Activated CD4-positive, alpha-beta memory T cell treated with anti-CD3 and anti-CD28 coated beads, Interleukin-2, amount 10 ng/mL, durations not matched to agents 7 days and 5 days (primary cell): ENCODE measurements at places on chromosomes 11 and 22.

DNA sequence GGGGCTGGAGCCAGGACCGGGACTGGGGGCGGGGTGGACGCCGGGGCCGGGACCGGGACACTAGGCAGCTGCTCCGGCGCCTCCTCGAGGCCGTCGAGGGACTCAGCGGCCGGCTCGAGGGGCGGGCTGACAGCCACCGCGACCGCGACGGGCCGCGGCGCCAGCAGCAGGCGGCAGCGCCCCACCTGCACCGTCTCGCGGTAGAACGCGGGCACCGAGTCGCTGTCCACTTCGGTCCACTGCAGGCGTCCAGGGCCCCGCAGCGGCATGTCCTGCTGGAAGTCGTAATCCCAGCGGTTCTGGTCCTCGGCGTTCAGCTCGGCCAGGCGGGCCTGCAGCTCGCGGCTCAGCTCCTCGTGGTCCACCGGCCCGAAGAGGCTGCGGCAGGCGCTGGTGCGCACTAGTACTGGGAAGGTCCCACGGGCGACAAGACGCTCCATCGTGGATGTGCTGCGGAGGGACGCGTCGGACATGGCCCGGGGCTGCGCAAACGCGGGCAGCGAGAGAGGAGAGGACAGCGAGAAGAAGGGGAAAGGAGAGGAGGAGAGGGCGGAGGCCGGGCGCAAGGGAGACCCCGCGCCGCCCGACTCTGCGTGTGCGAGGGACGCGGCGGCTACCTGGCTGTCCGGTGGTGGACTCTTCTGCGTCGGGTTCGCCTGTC, 428 bp downstream of the CDKN1C start:
- DNase-seq, result peak; percentile 41

DNA sequence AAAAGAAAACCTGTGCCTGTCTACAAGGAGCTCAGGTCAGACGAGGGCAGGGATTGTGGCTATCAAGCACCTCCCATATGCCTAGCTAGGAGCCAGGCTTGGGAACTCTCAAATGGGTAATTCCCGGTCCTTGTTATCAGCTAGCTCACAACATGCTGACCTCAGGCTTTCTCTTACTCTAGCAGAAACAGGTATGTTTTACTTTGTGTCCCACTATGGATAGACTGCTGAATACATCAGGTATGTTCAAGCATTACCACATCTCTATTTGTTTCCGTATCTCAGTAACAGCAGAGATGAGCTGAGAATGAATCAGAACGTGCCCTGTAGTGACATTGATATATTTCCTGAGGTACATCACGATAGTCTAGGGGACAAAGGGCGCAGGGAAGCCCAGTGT, 29.4 kb downstream of the SHISA8 start:
- no peak for DNase-seq

GRCh38 chr11:70319396-70320076, 49.0 kb downstream of the PPFIA1 start:
- no peak for DNase-seq

- DNase-seq, result no peak
Observed at GRCh38 chr22:29703569-29704195, 16.1 kb upstream of the CABP7 start.

- DNase-seq, result no peak
Observed at GRCh38 chr11:134577751-134578395, 165.8 kb upstream of the B3GAT1 start.

DNA sequence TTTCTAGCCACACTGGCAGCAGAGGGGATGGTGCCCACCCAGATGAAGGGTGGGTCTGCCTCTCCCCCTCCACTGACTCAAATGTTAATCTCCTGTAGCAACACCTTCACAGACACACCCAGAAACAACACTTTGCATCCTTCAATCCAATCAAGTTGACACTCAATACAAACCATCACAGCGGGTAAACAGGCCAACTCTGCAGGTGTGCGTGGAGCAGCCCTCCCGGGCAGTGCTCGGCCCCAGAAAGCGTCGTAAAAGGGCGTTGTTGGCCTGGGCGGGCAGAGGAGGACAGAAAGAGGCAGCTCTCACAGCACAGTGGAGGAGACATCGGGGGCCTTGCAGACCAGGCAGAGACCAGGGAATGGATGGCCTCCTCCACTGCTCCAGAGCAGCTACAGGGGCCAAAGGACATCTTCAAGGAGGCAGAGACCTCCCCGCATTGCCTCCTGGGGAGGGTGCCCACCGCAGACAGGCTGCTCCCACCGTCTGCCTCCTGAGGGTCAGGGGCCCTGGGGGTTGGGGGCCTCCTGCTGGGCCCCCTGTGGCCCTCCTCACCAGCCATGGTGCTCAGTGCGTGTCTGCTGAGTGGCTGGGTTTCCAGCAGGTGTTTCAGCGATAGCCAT, 56.1 kb upstream of the FADD start:
- DNase-seq, result no peak

GRCh38 chr11:73467505-73467904, 91.3 kb downstream of the RELT start:
- DNase-seq, result no peak

- DNase-seq, result no peak
Observed at GRCh38 chr11:63598556-63598955, 15.7 kb downstream of the PLAAT3 start.

- DNase-seq, result no peak
Observed at GRCh38 chr11:250274-250673, 13.5 kb downstream of the PSMD13 start.

- no peak for DNase-seq
Observed at GRCh38 chr11:15867871-15868270, 488.5 kb downstream of the SOX6 start.

GRCh38 chr11:67584881-67585873, 1.6 kb downstream of the GSTP1 start:
- DNase-seq, result no peak

DNA sequence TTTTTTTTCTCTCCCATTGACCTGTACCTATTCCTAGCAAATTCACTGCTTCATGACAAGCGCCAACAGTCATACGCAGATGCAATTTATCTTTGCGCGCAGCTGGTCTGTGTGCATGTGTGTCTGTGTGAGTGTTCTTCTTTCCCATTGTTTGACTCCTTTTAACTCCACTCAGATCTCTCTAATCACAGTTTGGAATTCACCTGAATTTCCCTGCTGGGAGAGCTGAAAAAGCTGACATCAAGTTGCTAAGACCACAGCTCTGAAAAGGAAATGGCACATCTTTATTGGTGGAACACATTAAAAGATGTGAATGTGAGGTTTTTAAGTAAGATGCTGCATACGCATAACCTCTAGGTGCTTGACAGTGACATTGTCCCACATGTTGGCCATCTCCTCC, 187.4 kb upstream of the MTMR2 start:
- DNase-seq, result no peak

- DNase-seq, result no peak
Observed at GRCh38 chr11:116384876-116385275, 387.9 kb downstream of the BUD13 start.

DNA sequence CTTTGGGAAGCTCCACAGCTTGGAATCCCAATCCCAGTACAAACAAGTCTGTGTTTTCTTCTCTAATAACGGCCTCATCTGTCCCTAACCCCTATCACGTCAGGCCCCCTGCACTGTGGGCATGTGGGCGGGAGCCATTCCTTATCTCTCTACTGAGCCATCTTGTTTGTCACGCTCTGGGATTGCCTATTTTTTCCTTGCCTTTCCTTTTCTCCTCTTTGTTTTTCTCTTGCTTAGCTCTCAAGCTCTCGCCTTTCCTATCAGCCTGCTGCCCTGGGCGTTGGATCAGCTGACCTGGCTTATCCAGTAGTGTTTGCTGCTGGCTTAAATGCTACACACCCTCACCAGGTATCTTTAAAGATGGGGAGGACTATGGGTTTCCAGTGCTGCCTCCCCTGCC, 35.8 kb downstream of the ARHGAP1 start:
- no peak for DNase-seq

GRCh38 chr22:25494774-25495173, 69.7 kb upstream of the GRK3 start:
- DNase-seq, result no peak

GRCh38 chr11:64864473-64865285, 13.7 kb downstream of the EHD1 start:
- DNase-seq, result no peak

DNA sequence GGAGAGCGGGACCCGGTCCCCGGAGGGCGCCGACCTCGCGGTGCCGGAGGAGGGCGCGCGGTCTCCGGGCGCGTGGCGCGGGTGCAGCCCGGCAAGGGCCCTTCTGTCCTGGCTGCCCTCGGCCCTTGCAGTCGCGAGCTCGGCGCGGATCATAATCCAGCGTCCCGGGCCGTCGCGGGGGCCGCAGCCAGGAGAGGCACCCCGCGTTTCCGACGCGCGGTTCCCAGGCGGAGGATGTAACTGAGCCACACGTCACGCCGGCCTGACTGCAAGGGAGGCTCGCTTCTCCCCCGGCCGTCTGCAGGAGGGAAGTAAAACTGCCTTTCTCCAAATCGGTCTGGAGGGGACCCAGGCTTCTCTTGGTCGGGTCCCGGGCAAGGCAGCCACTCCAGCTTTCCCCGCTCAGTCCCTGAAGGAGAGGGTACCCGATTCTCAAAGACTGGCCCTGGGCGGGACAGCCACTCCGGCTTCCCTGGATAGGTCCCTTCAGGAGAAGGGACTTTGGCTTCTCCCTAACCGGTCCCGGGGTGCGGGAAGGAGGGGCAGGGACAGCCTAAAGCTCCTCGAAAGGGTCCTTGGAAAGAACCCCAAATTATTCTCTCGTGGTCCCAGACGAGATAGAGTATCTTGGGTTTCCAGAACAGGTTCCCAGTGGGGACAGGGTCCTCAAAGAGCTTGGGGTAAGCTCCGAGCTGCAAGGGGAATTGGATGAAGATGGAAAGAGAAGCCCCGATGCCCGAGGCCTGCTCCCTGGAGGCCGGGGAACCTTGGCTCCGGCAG, 836 bp downstream of the SPON1 start:
- DNase-seq, result peak; percentile 47

DNA sequence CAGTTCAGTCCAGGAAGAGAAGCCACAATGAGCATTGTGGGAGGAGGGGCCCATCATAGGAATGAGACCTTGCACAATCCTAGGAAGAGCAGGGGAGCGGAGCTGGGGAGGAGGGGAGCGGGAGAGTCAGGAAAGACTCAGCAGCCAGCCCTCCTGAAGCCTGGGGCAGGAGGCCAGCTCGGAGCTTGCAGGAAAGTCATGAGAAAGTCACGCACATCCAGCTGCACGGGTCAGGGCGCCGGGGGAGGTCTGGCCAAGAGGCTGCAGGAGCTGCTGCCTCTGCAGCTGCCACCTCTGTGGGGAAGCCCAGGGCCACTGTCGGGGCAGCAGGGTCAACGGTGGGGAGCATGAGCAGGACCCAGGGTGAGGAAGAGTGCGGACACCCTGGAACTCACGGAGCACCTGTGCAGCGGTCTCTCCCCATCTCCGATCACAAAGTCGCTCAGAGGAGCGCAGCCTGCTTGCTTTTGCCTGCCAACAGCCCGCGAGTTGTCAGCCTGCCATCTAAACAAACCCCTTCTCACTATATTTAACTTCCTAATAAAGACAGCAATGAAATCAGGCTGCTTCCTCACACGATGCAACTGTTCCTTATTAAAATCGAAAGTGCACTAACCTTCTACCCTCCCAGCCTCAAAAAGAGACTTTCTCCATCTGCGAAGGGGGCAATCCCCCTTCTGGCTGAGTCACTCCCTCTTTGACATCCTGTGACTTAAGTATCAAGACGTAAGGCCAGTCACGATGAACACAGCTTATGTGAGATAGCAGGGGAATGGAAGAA, 52.9 kb upstream of the RTL6 start:
- no peak for DNase-seq

DNA sequence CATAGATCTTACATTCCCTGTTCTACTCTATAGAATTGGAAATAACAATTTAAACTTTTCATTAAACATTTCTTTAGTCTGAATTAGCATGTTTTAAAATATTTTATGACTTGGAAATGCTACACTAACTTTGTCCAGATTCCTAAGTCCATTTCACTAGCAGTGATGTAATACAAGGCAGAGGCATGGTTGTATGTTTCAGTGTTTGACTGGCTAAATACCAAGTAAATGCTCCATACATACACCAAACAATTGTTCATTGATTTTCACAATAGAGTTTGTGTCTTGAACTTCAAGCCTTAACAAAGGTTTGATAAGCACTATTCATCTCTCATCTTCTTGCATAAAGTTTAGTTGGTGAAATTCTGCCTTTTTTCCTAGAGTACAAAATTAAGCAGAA, 13.5 kb downstream of the ZBED5 start:
- no peak for DNase-seq

- no peak for DNase-seq
Observed at GRCh38 chr11:102192349-102193066, 82.3 kb downstream of the YAP1 start.
